Nucleus accumbens (tissue), 56 donors: ENCODE measurements at places on chromosomes 7 and 10.
A peak's percentile ranks its signal among the peaks of the same experiment; 100 is the strongest.

DNA sequence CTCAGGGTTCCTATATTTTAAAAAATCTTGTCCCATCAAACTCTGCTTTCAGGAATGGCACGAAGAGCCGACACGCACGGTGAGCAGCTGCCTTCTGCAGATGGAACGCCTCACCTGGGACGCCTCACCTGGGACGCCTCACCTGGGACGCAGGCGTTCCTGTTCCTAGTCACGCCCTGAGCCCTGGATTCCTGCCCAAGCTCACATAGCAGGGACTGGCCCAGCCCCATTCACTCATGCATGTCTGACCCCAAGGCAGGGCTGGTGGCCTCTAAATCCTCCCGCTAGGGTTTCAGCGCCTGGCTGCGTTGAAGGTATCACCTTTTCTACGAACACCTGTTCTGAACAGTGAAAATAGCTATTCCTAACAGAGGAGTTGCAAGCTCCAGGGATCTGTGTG is 49.8 kb downstream of the CARD11 start:
- DNase-seq: no peak

DNA sequence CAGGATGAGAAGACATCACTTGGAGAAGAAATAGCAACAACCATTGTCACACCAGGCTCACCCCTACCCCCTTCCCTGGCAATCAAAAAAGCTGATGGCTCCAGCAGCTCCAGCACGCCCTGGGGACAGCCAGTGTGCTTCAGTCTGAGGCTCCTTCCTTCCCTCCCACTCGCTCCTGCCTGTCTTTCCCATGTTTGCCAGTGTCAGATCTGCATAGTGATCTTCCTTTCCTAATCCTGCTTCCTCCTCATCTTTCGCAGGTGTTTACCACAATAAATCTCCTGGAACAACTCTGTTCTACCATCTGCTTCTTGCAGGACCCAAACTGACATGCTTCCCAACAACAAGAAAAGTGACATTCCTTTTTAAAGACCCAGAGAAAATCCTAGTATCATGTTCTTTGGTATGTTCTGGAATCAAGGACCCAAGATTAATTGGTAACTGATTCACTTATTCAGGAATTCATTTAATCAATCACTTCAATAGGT is 57.1 kb downstream of the STEAP1B start:
- no peak for DNase-seq

- no peak for DNase-seq
Measured at GRCh38 chr7:20401861-20402746, 71.4 kb downstream of the ITGB8 start.

DNA sequence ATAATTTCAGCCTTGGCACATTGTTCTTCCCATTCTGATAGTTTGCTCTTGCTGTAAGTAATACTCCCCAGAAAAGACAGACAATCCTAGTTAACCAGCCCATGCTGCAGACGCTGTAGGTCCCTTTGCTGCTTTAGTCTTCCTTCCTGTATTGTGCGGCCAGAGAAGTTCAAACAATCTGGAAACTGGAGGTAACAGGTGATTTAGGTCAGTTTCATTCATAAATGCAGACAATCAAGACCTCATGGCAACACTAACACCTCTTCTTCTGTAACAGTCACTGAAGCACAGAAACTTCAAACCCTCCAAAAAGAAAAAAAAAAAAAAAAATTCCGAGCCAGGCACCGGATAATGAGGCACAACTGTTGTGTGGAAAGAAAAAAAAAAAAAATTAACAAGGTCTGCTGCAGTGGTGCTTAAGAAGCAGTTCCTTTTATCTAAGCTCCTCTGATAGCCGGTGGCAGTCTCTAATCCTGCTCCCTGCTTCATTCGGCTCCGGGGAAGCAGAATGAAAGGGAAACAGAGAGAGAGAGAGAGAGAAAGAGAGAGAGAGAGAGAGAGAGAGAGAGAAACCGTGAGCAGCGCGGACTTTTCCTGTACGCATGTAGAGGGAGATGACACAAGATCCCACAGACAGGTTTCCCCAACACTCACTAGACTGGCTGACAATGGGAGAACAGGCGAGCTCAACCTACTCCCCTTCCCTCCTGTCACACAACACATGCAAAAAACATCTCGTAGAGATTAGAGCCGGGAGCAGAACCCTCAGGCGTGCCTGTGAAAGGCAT is at the start of gene SEMA3A:
Gene SEMA3A (minus strand): TSS at position 306 of the 788 bp plus-strand sequence. CDS start 203 bp downstream, at position 103.
- DNase-seq: no peak

- DNase-seq: peak; percentile 70
Measured at GRCh38 chr7:22193450-22193983, 163.4 kb downstream of the RAPGEF5 start.

GRCh38 chr10:65142641-65143435 is 1621.6 kb downstream of the REEP3 start:
- DNase-seq: no peak

- no peak for DNase-seq
Measured at GRCh38 chr7:131896165-131896863, 339.9 kb upstream of the PODXL start.

GRCh38 chr7:131893631-131894340 is 337.4 kb upstream of the PODXL start:
- DNase-seq: no peak

DNA sequence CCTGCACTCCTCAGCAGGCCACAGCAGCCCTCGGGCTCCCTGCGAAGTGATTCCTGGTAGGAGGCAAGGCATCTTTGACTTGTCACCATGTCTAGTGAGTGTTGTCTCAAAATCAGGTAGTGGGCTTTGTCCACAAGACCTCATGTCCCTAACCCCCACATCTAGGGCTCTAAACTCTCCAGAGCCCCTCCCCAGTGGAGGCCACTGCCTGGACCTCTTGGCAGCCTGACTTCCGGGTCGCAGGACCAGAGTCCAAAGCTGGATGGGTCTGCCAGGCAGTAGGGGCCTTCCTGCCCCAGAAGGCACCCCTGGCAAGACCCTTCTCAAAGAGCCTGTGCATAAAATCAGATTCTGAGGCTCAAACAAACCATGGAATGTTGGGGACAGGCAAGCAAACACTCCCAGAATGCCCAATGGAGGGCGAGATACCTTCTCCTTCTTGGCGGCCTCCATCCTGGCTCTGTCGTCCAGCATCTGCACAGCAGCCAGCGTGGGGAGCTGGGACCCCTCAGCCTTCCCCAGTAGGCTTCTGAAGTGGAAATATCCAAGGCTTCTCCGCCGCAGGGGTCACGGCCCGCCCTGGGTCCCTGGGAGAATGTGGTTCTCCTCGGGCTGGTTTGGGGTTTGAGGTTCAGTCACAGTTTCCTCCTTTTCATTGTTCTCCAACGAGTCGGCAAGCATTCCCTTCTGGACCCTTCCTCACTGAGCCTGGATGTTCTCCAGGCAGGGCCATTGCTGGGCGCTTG is 586 bp downstream of the GCK start:
- DNase-seq: no peak

- no peak for DNase-seq
Measured at GRCh38 chr7:150999497-151000230, 8.8 kb downstream of the NOS3 start.

GRCh38 chr10:24449321-24449740 is 240.4 kb downstream of the KIAA1217 start:
- DNase-seq: no peak

DNA sequence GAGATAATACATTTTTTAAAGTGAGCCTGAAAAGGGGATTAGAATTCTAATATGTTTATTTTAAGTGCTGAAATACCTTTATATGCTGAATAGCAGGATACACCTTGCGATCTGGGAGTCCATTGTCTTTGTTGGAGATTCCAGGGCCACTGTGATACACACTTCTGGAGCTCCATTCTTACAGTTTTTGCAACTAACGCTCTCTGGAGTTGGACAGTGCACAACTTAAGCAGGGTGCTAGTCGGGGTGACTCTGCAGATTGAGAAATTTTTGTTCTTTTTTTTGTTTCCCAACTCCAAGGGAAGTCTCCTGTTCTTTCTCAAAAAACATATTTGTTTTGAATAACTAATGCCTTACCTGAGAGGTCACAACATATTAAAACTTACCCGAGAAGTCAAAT is 23.7 kb upstream of the POU6F2 start:
- no peak for DNase-seq

- DNase-seq: no peak
Measured at GRCh38 chr10:84177541-84178141, 4.0 kb downstream of the GPR15LG start.

DNA sequence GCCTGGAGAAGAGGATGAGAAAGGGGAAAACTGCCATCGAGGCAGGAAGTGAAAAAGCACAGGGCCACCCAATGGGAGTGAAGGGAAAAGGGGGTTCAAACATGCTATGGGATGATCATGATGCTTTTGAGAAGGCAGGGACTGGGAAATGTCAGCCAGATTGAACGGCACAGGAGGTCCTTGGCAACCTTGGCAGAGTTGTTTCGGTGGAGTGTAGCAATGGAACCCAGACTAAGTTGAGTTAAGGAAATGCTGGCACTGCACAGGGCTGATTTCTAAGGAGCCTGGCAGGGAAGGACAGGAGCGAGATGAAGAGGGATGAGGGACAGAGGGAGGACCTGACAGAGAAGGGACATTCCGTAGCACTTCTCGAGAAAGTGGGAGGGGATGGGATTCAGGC is 101.4 kb downstream of the PIP4K2A start:
- DNase-seq: no peak

DNA sequence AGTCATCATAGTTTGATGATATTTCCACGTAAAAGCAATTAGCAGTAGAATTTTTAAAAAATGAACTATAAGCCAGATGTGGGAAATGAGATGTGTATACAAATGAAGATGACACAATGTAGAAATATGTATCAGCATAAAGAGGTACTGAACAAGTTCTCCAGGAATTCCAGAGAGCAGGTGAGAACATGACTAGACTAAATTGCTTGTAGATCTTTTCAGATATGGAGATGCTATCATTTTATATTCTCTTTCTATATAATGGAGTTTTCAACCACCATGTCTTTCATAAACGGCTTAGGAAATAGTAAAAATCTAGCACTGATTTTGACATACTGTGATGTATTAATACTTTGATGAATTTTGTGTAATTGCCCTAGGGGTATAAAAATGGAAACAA is 130.9 kb downstream of the SEMA3D start:
- no peak for DNase-seq

GRCh38 chr10:51878695-51879094 is 179.3 kb upstream of the CSTF2T start:
- no peak for DNase-seq

DNA sequence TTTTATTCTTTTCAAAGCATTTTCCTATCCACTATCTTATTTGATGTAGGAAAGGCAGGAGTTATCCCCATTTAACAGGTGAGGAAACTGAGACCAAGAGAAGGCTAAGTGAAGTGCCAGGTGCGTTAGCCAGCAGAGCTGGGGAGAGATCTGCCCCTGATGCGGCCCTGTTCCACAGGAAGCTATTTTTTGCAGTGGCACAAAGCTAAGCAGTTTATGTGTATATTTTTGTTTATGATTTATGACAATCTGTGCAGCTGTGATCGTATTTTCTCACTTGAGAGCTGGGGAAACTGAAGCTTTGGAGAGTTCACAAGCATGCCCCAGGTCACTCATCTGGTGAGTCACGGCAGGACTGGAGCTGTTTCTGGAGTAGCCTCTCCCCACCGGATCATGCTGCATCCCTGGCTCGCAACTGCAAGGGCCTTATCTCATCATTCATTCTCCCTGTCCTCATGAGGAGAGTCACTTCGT is 38.8 kb downstream of the SLC29A3 start:
- no peak for DNase-seq

GRCh38 chr10:49364747-49365146 is 31.1 kb downstream of the DRGX start:
- DNase-seq: no peak

DNA sequence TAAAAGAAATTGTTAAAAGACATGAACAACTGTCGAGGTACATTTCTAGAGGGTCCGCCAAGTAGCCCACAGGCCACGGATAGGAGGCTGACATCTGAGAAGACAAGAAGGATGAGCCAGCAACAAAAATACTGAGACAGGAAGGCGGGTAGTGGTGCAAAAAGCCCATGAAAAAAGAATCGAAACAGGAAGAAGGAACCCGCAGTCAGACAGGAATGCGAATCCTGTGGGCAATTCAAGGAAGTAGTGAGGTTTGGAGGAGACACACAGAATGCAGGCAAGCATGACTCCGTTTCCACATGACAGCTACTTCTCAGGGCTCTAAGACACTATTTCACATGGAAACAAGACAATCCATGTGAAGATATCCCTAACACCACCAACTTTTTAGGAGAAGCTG is 125.2 kb downstream of the DOCK4 start:
- DNase-seq: no peak

GRCh38 chr7:44052771-44053365 is 8.4 kb downstream of the DBNL start:
- DNase-seq: no peak
